Stomach (tissue), 19 donors: ENCODE measurements at places on chromosomes 11 and 22.
A peak's percentile ranks its signal among the peaks of the same experiment; 100 is the strongest.

DNA sequence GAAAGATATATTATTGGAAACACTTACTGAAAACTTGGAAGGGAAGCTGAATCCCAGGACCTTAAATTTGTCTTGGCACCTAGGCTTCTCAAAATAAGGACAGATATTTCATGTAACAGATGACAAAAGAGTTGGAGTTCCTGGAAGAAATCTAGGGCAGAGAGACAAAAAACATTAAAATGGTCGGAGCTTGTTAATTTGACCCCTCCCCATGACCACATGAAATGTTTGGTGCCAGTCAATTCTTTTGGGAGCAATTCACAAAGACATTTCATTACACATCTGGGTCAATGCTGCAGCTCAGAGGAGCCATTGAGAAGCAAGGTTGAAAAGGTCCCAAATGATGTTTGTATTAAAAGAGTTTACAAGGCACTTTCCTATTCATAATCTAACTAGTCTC lies 162.0 kb upstream of the GUCY1A2 start:
- no peak for DNase-seq

- DNase-seq: no peak
These were observed 44.1 kb upstream of the E2F8 start for GRCh38 chr11:19284881-19285280.

DNA sequence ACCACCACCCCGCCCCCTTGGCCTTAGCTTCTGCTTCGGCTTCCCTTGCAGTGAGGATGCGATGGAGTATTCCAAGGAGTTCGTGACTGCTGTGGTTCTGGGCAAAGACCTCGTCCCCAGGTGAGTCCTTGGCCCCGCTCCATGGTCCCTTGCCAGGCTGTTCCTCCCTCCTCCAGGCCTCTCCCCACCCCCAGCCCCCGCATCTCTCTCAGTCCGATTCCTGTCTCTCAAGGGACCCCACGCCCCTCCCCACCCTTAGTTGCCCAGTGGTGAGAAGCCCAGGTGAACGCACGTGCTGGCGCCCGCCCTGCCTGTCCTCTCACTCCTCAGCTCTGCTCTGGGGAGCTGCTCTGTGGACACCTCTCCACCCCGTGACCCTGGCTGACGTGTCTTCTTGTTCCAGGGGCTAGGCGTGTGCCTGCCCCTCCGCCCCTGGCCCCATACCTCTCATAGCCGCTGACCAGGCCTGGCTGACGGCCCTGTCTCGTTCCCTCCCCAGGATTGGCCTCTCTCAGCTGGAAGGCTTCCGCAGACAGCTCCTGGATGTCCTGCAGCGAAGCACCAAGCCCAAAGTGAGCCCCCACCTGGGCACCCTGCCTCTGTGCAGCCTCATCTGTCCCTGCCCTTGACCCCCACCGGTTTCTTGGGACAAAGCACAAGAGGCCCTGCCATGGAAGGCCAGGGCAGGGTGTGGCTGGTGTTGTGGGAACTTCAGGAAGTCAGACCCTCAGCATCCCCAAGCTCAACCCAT lies 14.6 kb upstream of the MYRF start:
- DNase-seq: no peak

DNA sequence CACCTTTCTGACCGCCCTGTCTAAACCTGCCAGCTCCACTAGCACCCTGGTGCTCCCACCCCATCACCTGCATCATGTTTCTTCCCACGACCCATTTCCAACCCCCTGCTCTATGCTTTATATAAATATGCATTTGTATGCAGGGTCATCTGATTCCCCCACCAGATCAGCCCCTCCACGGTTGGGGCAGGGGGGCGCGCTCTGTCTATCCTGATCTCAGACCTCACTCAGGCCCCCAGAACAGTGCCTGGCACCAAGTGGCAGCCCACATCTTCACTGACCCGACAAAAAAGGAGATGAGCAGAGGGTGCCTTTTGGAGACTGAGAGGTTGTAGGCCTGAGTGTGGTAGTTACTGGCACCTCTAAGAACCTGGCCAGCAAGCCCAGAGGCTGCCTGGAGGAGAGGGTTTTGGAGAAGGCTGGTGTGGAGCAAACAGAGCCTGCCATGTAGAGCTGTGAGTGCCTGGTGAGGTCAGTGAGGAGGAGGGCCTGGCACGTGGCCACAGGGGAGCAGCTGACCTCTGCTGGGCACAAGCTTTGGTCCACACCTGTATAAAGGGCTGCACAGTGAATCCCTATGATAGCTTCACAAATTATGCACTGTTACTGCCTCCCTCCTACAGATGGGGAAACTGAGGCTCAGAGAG lies 86.3 kb upstream of the RTL6 start:
- no peak for DNase-seq

DNA sequence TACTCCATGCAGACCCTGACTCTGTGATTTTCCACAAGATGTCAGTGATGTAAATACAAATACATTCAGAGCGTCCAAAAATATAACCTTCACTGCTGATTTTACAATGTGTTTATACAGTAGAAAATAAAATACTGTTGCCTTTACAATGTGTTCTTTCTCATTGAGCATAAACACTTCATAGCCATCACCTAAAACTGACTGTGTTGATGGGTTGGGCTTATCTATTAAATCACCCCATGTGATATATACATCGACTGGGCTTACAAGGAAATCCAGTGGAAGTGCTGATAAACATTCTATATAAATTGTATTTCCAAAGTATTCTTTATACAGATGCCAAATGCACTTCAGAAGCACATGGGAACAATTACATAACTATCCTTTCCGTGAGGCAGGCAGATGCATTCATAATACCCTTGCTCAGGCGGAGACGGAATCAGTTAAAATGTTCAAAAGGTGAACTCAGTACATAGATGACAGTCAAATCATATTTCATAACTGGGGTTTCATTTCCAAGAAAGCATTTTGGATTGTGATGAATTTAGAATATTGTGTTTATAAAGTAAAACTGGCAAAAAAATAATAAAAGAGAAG lies 27.7 kb downstream of the DDI1 start:
- no peak for DNase-seq

DNA sequence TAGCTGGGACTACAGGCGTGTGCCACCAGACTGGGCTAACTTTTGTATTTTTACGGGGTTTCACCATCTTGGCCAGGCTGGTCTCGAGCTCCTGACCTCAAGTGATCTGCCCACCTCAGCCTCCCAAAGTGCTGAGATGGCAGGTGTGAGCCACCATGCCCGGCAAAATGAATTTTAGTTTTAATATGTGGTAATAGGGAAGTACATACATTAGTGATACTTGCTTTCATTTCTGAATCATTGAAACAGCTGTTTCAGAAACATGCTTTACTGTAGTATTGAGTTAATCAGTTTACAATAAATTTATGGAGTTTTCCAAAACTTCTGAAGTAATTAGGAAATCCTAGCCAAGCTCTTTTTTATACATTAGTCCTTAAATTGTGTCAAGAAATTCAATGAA lies 15.6 kb downstream of the PCF11 start:
- DNase-seq: no peak

DNA sequence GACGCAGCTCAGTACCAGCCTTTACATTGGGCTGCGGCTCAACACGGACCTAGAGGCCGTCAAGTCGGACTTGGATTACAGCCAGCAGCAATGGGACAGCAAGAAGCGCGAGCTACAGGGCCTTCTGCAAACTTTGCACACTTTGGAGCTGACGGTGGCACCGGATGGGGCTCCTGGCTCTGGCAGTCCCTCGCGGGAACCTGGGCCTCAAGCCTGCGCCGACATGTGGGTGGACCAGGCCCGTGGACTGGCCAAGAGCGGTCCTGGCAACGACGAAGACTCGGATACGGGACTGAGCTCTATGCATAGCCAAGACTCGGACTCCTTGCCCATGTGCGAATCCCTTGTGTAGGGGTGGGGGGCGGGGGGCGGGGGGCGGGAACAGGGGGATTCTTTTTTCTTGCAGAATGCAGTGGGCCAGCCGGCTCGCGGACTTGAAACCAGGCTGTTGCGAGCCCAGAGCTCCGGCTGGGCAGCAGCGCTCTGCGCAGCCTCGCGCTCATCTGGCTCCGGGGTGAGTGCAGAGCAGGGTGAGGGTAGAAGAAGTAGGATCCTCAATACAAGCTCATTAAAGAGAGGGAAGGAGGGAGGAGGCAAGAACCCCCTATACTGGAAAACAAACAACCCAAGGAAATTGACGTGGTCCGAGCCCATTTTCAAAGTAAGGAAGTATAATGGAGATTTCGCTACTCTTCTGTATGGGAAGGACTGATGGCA lies 1.8 kb downstream of the RASSF10 start:
- peak; percentile 69 for DNase-seq

DNA sequence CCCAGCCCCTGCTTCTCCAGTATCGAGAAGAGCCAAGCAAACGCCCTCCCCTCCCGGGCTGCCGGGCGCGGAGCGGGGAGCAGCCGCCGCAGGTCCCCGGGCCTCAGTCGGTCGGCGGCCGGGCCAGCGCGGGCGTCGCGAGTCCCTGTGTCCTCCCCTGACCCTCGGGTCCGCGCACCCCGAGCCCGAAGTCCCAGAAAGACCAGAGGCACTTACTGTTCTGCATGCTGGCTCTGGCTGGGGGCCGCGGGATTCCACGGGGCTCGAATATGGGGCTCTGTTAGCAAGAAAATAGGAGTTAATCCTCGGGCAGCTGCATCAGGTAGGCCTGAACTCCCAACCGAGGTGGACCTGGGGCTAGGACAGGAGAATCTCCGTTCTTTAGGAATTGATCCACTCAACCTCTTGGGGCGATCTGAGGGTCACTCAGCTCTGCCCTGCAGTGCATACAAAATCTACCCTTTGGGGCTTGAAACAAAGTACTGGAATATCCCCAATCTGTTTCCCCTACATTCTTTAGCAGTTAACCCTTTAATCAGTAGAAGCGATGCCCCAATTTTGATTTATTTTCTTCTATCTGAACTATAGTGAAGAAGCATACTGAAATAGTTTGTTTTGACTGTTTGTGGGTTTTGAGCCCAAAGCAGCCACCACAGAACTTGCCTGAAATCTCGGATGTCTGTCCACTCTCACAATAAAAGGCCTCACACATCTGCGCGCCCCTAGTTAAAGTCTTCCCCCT lies 4.8 kb downstream of the PAX6 start:
- DNase-seq: peak; percentile 12

DNA sequence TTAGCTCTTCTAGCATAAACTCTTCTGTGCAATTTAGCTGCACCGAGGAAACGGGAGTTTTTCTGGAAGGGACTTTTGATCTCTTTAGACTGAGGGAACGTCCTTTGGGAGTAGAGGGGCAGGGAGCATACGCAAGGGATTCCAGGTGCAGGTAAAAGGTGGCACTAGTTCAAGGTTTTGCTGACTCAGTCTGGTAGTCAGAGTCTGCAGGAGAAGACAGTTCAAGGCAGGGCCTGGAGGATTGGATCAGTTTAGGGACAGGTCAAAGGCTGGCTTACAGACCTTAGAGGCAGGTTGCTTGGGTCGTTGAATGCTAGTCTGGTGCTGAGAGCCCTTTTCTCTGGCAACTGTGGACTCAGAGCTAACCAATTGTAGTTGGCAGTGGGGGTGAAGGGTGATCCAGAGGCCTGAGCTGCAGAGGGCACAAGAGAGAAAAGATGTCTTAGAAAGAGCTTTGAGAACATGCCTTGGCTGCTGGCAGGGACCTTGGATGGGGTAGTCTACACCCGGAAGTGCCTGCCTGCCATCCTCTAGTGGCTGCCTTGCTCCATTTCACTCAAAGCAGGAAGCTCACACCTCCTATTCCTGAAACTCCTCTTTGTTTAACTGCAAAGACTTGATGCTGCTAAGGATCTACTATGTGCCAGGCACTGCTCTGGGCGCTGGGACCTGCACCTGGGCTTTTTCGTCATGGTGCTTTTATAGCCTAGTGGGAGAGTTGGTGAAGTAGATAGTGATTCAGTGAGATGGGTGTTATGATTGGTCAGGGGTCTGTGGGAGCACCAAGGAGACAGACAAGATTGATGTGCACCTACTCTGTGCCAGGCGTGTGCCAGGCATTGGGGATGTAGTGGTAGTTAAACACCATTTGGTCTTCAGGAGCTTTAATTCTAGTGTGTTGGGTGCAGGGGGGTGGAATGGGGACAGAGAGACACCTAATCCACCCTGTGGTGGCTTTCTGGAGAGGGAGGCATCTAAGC lies 17.1 kb downstream of the MIAT start:
- no peak for DNase-seq

DNA sequence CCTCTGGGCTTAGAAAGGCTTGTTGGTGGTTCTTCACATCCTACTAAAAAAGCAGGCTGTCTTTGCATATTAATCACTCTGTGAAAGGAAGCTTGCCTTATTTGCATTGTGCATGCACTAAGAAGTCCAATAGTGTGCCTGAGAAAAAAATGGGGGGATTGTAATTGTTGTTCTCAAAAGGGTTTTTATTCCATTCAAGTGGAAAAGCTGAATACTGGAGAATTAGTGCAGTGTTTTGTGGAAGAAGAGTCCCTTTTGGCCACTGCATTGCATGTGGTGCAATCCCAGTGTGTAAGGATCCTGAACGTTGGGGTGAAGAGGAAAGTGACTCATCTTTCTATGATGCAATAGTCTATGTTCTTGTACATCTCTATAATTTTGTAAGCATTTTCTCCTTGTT lies 16.5 kb downstream of the NCAM1 start:
- no peak for DNase-seq

DNA sequence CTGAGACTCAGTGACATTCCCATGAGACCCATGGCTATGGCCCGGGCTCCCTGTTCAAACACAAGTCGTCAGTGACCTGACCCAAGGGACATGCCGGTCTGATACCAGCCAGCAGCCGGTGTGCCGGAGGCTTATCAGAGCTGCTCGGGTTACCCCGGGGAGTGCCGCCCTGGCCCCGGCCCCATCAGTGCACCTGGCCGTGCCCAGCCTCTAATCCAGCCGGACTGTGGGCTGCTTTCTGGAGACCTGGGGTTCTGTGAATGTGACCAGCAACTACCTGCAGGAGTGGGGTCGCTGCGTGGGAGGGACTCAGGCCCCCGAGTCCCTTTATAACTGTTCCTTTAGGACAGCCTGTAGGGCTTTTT lies 52.7 kb downstream of the LINC01488 start:
- DNase-seq: peak; percentile 37

- no peak for DNase-seq
These were observed 476.7 kb upstream of the CCDC179 start for GRCh38 chr11:23336961-23337360.

- DNase-seq: peak; percentile 55
These were observed 110.2 kb upstream of the MTNR1B start for GRCh38 chr11:92859156-92859690.

DNA sequence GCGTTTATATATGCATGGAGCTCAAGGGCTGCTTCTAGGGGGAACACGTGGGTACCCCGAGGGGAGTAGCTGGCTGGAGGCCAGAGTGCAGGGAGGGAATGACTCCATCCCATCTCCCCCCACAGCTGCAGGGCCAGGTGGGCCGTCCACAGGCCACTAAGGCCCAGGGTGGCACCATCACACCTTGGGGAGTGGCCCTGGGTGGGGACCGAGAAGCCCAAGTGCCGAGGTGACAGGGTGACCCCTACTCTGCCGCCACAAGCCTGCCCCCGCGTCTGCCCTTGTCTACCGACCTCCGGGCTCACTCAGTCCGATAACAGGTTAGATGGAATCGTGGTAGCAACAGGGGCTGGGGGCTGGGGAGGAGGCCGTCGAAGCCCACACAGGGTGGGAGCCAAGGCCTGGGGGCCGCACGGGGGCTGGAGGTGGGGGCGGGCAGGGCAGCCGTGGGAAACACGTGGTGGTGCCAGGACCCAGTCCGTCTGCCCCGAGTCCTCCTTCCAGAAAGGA lies 125.7 kb downstream of the KCNQ1OT1 start:
- no peak for DNase-seq

- peak; percentile 62 for DNase-seq
These were observed 108.0 kb upstream of the ANO1 start for GRCh38 chr11:69969890-69970784.

GRCh38 chr11:92332986-92333385 lies 108.4 kb downstream of the FAT3 start:
- no peak for DNase-seq

- no peak for DNase-seq
These were observed 51.9 kb upstream of the WT1 start for GRCh38 chr11:32487270-32487669.

GRCh38 chr11:127625402-127625801 lies 624.8 kb upstream of the KIRREL3 start:
- no peak for DNase-seq
